ENCODE measurements at places on chromosomes 2 and 18.

DNA sequence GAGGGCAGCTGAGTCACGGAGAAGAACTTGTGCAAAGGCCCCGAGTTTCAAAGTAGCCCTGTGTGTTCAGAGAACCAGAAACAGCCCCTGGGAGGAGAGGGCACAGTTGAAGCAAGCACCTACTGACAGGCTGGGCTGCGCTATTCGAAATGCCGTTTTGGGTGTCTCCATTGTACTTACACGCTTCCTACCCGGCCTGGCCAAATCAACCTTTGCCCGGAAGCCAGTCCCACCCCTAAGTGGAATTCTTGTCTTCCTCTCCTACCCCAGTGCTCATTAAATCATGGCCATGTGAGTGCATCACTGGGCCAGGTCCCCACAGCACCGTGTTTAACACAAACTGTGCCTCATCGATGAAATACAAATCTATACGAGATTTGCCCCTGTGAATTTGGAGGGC, 6.0 kb downstream of the DIPK1C start:
- DNase-seq: no peak

GRCh38 chr2:54879032-54879431, 155.6 kb downstream of the EML6 start:
- no peak for DNase-seq

DNA sequence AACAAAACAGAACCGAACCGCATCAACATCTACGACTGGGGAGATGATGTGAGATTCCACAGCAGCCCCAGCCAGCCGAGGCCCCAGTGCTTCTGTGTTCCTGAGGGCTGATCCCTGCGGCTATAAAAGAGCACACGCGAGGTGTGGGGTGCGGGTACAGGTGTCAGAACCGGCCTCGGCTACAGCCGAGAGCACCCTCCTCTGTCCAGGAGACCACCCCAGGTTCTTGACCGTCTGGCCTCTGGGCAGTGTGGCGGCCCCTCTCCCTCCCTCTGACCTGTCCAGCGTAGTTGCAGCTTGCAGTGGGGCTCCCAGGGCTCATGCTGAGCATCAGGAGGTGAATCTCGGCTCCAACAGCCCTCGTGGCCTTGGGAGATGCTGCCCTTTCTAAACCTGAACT, 23.7 kb downstream of the RTP5 start:
- no peak for DNase-seq

- no peak for DNase-seq
Measured at GRCh38 chr18:2510416-2510815, 60.9 kb downstream of the METTL4 start.

- DNase-seq: no peak
Measured at GRCh38 chr2:220469201-220469600, 841.8 kb downstream of the SLC4A3 start.

- DNase-seq: no peak
Measured at GRCh38 chr2:181364492-181365170, 92.6 kb upstream of the ITGA4 start.

GRCh38 chr2:112772322-112772721, 7.9 kb upstream of the CKAP2L start:
- DNase-seq: no peak

DNA sequence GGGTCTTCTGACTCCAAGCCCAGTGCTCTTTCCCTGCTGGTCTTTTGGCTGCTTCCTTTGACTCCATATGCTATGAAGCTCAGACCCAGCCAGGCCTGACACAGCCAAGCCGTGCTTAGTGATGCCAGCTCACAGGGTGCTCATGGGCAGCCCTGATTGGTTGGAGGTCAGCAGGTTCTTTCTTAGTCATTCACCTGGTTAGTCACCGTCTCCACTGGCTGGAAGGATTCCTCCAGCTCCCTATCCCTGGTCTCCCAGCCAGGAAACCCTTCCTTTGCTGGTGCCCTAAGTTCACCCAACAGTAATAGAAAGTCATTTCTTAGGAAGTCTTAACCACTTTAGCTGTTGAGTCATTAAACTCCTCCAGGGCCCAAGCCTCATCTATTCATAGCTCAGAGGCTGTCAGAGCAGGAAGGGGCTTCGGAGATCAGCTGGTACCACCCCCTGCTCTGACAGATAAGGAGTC, 3.9 kb downstream of the KCNK3 start:
- DNase-seq: no peak

DNA sequence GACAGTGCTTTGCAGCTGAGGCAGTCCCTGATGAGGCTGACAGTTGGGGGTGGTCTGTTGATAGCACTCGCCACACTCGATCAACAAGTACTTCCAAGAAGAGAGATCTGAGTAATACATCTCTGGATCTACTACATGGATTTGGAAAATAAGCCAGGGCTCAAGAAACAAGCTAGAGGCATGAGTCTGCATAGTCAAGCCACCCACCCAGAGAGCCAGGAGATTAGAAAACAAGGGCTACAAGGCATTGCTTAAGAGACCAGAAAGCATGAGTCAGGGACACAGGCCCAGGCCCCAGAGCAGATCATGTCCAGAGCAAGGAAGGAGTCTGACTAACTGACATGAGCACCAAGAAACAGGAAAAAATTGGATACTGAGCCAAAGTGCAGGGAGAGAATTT, 196.9 kb upstream of the CWC22 start:
- no peak for DNase-seq
